ENCODE measurements at places on chromosomes 13 and 19.
A peak's percentile ranks its signal among the peaks of the same experiment; 100 is the strongest.

DNA sequence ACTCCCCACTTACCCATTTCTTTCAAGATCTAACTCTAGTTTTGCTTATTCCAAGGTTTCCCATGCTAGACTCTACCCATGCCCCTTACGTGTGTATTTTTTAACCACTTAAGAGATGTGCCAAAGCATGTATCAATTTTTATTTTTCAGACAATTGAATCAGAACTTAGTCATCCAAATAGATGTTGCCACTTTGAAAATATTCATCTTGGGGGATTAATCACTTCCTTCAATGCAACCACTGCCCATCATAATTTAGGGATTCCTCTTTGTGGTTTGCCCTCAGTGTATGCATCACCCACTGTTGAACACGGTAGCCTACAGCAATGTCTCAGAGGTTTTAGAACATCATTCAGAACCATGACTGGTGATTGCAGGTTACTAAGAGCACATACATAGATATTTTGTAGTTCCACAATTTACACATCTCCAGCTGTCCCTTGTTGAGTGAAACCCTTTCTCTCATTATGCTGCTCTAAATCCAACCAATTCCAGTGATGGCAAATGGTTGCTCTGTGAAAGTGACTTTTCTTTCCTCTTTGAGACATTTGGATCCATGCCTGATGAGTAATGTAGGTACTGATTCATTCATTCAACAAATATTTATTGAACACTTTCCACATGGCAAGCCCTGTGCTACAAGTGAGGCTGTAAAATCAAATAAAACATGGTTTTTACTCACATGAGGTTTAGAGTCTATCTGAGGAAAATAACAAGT is 60.6 kb upstream of the SERP2 start:
- no peak for DNase-seq

- DNase-seq, result no peak
These were observed at the start of gene NMRK2 for GRCh38 chr19:3932931-3933810. Gene NMRK2 (plus strand): TSS chr19:3933069. CDS start chr19:3933672, 603 bp downstream.

DNA sequence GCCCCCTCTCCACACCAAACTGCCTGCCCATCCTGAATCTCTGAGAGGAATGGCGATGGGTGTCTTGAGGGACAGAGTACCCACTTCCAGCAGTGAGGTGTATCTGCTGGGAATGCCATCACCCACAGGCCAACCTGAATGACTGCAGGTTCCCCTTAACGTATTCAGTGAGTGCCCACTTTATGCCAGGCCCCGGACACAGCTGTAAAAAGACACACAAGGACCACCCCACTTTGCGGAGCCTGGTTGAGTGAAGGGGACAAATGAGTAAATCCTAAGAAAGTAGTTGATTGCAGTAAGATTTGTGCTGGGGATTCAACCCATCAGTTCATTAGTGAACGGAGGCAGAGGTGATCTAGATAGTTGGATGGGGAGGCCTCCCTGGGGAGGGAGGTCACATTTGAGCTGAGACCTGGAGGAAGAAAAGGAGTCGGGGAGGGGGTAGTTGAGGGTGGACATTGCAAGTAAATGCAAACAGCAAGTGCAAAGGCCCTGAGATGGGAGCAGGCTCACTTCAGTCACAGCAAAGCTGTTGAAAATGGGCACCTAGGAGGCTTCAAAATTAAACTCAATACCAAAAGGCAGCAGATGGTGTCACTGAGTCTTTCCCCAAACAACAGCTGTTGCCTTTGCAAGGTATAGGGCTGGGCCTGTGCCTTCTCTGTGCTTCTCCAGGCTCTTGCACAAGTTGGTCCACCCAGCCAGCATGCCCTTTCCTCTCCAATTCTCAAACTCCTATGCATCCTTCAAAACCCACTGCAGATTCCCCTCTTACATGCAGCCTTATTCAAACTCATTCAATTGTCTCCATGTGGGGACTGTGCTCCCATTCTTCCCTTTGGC is 4.3 kb downstream of the GDF15 start:
- DNase-seq, result no peak

DNA sequence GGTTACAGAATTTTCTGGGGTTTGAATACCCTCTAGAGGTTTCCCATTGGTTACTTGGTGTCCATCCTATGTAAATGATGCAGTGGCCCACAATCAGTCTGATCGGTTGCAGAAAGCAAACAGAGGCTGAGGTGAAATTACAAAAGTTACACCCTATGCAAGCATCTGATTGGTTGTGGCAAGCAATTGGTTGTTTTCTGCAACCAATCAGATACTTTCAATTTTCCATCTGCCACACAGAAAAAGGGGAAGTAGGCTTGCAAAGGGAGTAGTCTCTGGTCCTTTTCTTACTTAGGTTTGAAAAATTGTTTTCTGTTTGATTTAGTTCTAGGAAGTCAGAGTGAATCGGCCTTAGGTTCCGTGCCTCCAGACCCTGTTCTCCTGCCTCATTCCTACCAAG is 93.1 kb downstream of the WTIP start:
- DNase-seq, result peak; percentile 24

DNA sequence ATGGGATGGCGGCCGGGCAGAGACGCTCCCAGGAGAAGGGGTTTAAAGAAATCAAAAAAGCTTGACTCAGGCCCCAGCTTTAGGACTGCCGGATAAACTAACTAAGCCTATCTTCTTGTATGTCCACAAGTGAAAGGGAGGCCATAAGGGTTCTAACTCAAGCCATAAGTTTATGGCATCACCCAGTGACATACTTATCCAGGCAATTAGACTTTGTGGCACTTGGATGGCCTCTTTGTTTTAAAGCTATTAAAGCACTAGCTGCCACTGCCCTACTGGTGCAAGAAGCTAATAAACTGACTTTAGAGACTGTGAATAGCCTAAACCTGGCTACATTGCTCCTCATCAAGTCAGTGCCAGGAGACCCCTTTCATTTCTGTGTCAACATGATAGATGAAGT is 102.0 kb downstream of the ZNF429 start:
- DNase-seq, result no peak

DNA sequence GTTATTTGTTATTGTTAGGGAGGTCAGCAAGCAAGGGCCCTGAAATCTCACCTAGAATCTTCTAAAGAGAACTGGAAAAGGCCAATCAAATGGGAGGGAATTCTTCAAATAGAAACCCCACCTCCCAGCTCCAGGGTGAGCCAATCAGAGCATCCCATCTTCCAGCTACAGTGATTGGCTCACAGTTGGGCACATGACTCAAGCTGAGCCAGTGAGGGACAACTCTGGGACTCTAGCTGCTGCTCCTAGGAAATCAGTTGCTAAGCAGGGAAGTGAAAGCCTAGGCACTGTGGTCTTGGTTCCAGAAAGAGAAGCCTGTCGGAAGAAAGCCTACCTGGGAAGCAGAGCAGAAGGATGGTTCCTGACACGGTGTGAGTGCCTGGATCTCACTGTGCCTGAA is 13.4 kb downstream of the TM6SF2 start:
- DNase-seq, result peak; percentile 48

- no peak for DNase-seq
These were observed 6.4 kb downstream of the CHST8 start for GRCh38 chr19:33627962-33628839.

GRCh38 chr19:35495107-35496064 is 5.1 kb upstream of the KRTDAP start:
- DNase-seq, result peak; percentile 48

- no peak for DNase-seq
These were observed 22.5 kb downstream of the LGALS16 start for GRCh38 chr19:39677961-39678889.

DNA sequence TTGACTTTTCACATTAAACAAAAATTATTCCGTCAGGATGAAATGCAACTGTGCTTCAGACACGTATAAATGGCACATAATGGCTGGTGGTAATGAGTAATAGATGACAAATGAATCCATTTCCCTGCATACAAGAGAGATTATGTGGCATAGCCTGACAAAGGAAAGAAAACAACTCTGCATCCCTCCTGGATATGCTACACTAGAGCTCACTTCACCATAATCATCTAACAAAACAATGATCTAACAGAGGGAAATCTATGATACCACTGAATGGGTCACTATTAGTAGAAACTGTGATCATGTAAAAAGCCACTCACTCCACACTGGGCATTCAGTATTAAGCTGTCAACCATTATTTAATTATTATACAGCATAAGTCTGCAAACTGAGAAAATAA is 1498.4 kb downstream of the EFNB2 start:
- no peak for DNase-seq

DNA sequence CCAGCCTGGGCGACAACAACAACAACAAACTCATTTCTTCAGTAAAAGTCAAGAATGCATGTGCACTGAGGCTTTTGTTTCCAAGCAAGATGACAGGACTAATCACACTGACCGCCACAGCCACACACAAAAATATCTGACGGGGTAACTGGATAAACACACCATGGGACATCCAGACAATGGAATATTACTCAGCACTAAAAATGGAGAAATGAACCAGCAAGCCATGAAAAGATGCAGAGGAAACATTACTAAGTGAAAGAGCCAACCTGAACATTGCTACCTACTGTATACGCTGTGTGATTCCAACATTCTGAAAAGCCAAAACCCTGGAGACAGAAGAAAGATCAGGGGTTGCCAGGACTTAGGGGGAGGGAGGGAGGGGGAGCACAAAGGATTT is 36.7 kb downstream of the FAAP24 start:
- DNase-seq, result no peak

GRCh38 chr19:52739576-52739975 is 4.7 kb upstream of the ZNF611 start:
- no peak for DNase-seq

DNA sequence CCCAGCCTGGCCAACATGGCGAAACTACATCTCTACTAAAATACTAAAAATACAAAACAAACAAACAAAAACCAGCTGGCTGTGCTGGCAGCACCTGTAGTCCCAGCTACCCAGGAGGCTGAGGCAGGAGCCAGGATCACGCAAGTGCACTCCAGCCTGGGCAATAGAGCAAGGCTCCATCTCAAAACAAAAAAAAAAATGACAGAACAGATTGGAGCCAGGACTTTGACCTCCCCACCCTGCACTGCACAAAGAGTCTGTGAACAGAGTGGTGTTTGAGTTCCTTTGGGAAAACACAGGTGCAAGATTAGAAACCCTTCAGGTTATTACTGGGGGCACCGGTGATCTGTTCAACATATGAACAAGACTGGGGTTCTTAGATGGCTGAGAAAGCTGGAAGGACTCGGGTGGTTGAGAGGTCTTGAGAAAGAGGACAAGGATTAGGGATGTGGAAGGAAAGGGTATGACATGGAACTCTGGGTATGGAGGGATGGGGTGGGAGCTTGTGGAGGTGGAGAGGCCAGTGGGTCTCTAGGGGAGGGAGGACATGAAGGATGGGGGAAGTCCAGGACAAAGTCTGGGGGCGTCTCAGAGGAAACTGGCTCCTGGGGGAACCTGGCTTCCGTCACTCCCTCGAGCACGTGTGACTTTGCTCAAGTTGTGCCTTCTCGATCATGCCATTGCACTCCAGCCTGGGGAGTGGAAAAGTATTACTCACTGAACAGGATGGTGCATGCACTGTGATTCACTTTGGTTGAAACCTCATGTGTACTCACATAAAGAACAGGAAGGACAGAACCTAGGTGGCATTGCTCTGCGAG is 25.9 kb downstream of the RCN3 start:
- DNase-seq, result no peak

DNA sequence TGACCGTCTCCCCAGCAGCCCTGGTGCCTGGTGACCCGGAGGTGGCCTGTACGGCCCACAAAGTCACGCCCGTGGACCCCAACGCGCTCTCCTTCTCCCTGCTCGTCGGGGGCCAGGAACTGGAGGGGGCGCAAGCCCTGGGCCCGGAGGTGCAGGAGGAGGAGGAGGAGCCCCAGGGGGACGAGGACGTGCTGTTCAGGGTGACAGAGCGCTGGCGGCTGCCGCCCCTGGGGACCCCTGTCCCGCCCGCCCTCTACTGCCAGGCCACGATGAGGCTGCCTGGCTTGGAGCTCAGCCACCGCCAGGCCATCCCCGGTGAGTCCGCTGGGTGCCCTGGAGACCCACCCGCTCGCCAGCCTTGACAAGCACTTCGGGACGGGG is 2.2 kb downstream of the MADCAM1 start:
- no peak for DNase-seq
